ENCODE measurements at places on chromosomes 6 and 20. TPM values are rescaled to one million over a fixed set of nuclear protein-coding genes. Genes with fewer than 3 reads are reported as not detected.

PPP1R3G gene
- total RNA-seq: 2.1 TPM

KHDC1L gene
- not detected for total RNA-seq

TNFAIP3 gene
- total RNA-seq: 65.8 TPM

PARD6B gene
- 24.0 TPM for total RNA-seq

SLC17A9 gene
- total RNA-seq: 12.0 TPM

PROKR2 gene
- total RNA-seq: not detected

CLIC5 gene
- 3.5 TPM for total RNA-seq

GGTLC1 gene
- not detected for total RNA-seq

NPEPL1 gene
- total RNA-seq: 30.1 TPM

GGT7 gene
- 12.5 TPM for total RNA-seq

DCBLD1 gene
- total RNA-seq: 10.6 TPM

SIRPA gene
- total RNA-seq: 50.2 TPM

OR2J2 gene
- not detected for total RNA-seq

CTCFL gene
- 0.41 TPM for total RNA-seq

TFAP2A gene
- total RNA-seq: 8.8 TPM

UBE2C gene
- total RNA-seq: 31.3 TPM

PEDS1 gene
- 52.1 TPM for total RNA-seq

R3HDML gene
- total RNA-seq: not detected

Measured in kidney epithelial cell (primary cell).